ENCODE measurements at places on chromosomes 3 and 15.

DNA sequence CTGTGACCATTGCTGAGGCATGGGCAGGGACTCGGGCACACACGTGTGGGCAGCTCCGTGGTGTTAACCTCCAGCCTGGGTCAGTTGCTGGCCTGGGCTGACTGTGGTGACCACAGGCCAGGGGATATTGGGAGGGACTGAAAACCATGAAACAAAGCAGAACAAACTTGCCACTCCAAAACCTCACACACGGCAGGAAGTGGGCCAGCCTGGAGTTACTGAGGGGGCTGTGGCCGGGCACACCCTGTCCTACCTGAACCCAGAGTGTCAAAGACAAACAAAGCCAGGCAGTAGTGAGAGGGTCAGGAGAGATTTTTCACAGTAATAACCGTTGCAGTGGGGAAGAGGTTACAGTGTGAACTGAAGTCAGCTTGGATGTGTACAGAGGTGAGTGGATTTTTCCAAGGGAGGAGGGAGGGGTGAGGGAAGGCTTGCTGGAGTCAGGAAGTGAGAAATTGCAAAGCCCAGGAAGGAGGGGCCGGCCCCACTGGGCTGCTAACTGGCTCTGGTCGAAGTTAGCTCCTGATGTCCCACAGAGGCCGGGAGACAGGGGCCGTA lies 40.0 kb upstream of the ATP10A start:
- ATAC-seq = peak; percentile 18

- ATAC-seq = no peak
Measured at GRCh38 chr3:138373087-138373735, 24.8 kb downstream of the MRAS start.

DNA sequence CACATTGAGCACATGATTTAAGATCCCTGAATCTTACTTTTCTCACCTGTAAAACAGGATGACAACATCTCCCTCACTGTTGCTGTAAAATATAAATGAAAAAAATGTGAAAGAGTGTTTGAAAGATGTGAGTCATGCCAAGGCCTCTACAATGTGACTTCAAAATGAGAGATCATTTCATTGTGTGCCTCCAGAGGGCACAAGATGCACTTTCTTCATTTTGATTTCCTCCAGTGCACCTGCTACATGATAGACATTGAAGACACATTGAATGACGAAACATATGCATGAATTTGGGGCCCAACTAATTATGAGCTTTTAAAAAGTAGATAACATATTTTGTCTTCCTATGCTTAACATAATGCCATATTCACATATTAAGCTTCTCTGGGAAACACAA lies 170.3 kb downstream of the MOBP start:
- ATAC-seq = no peak

GRCh38 chr15:98648654-98649471 lies 524 bp downstream of the IGF1R start:
- ATAC-seq = peak; percentile 49

DNA sequence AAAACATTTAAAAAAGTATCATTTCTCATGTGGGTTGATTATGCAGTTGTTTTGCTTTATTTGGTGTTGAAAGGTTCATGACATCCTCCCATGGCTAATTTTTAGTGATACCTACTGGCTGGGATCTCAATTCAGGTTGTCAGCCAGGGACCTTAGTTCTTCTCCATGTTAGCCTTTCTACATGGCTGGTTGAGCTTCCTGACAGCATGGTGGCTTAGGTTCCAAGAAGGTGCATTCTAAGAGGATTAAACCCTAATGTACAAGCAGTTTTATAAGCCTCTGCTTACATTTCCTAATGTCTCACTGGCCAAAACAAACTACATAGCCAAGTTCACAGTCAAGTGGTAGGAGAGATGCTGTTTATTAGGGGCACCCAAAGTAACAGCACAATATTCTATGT lies 9.4 kb upstream of the TM6SF1 start:
- no peak for ATAC-seq

DNA sequence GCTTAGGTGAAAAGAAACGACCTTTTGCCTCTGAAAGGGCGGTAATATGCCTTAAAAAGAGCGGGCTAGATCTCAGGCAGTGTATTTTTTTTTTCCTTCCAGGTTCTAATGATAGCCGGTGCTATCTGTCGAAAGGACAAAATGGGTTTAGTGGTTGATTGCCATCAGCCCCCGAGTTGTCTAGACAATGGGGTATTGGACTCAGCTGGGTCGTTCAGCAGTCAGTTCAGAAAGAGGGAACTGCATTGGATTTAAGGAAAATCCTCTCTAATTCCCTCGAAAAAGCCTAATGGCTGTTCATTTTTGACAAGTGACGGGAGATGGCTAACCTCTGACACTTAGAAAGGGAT lies 728 bp downstream of the EIF2B5 start:
- no peak for ATAC-seq

- no peak for ATAC-seq
Measured at GRCh38 chr3:134938029-134938525, 143.0 kb downstream of the EPHB1 start.

- ATAC-seq = peak; percentile 89
Measured at GRCh38 chr15:74995182-74995778, at the start of gene SCAMP5. Gene SCAMP5 (plus strand): TSS chr15:74995563. CDS start chr15:75011840, 16,277 bp downstream.

DNA sequence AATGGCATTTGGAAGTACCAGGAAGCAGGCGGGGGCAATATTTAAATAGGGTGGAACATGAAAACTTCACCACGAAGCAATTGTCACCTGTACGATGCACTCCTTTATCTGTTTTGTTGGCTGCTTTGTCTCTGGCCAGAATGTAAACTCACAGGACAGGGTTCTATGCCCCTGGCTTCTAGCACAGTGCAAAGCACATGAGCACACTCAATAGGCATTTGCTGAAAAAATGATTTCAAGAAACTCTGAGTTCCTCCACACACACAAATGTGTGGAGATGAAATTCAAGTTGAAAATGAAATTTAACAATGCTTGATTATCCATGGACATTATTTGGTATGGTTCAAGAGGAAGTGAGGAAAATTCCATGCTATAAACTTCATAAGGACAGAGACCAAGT lies 229.6 kb upstream of the FEZF2 start:
- no peak for ATAC-seq

- ATAC-seq = no peak
Measured at GRCh38 chr3:175729466-175729865, 870.3 kb downstream of the NAALADL2 start.
